ENCODE measurements at places on chromosomes 11 and 22. TPM values are rescaled to one million over a fixed set of nuclear protein-coding genes. Genes with fewer than 3 reads are reported as not detected.

The KDM4D gene
- 4.8 TPM for total RNA-seq

The PLAAT3 gene
- total RNA-seq, result 8.0 TPM

The PATE2 gene
- total RNA-seq, result not detected

DNA sequence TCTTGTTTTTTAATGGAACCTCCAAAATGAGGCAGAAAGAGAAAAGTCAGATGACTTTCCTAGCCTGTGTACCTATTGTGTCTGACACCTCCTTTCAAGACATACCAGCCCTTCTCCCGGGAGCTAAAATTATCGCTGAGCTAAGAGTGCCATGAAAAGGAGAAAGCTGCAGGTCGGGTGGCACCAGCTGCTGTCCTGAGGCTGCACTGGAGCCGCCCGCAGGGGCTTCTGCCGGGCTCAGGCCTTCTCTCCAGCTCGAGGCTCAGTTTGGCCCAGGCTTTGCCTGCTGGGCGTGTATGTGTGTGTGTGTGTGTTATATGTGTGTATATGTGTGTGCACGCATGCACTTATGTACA is 27.7 kb upstream of the RAB1B start:
- H3K27ac ChIP-seq, result no peak overlapping the region
- H3K36me3 ChIP-seq, result no peaks in the 10 kb centered on the region
- no peak for DNase-seq

DNA sequence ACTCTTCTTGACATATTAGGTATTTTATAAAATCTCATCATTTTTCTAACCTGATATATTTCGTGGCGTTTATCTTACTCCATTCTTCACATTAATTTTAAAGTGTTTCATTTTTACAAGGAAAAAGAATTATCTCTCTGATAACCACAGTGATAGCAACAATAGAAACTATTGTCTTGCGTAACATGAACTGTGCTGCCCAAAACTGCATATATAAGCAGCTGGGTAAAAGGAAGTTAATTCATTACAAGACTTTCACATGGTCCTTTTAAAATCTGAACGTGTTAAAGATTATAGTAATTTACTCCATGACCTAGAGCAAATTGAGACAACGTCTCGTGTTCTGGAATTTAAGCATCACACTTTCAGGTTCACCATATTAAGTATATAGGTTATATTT is 210.4 kb upstream of the GRIA4 start:
- DNase-seq, result no peak
- H3K27ac ChIP-seq, result no peak overlapping the region
- no peaks in the 10 kb centered on the region for H3K4me1 ChIP-seq

- no peak overlapping the region for H3K4me3 ChIP-seq
- no peaks in the 10 kb centered on the region for H3K36me3 ChIP-seq
- DNase-seq, result peak; percentile 77
- no peak overlapping the region for H3K27ac ChIP-seq
These were observed 77.3 kb downstream of the SCN3B start for GRCh38 chr11:123577081-123577598.

DNA sequence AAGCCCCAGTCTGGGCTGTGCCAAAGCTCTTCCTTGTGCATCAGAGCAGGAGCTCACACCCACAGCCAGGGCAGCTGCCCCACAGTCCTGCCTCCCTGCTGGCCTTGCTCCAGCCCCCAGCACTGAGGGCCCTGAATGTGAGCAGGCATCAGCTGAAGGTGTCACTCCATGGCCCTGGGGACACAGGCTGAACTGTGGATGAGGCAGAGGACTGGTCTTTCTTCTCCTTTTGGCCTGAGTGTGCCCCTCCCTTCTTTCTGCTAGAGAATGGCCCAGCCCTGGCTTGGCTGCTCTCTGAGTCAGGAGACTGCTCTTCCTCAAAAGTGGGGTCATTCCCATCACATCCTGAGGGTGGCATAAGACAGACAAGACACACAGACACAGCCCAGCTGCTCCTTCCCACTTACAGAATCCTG is 16.2 kb downstream of the OTOG start:
- H3K36me3 ChIP-seq, result no peaks in the 10 kb centered on the region
- H3K27me3 ChIP-seq, result no peaks in the 10 kb centered on the region
- no peaks in the 10 kb centered on the region for H3K4me1 ChIP-seq
- no peak overlapping the region for H3K4me3 ChIP-seq

All from neural progenitor cell (in vitro differentiated cells).